Activated gamma-delta T cell treated with Interleukin-2 at 50 U/mL for 16 hours (primary cell): ENCODE measurements at places on chromosomes 5 and 9.

DNA sequence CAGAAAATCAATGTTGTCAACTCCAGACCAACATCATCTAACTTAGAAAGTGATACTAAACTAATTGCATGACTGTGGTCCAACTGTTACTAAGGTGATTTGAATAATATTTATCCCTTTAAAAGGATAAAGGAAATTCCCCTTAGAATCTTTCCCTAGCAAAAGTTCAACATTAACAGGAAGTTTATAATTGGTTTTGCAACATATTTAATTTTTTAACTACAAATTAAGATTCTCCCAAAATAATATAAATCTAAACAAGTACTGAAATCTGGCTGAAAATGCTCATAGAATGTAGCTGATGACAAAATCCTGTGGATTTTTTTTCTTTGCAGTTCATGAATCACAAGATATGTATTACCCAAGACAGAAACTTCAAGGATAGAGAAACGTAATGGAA is 151.4 kb downstream of the LPAR1 start:
- no peak for DNase-seq

DNA sequence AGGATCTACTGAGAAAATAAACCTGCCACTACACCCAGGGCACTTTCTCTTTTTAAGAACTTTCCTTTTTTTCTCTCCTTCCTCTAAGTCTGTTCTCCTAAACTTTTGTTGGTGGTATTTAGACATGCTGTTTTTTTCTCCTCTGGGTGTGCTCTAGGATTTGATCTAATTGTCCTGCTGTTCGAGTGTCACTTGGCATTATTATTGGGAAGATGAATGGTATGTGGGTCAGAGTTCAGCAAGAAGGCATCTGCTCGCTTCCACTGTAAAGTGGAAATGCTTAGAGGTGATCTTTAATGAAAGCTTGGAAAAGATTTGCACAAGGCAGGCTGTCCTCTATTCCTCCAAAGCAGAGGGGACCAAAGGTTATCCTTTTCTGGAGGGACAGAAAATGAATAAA is 1.3 kb upstream of the PLPPR1 start:
- no peak for DNase-seq

DNA sequence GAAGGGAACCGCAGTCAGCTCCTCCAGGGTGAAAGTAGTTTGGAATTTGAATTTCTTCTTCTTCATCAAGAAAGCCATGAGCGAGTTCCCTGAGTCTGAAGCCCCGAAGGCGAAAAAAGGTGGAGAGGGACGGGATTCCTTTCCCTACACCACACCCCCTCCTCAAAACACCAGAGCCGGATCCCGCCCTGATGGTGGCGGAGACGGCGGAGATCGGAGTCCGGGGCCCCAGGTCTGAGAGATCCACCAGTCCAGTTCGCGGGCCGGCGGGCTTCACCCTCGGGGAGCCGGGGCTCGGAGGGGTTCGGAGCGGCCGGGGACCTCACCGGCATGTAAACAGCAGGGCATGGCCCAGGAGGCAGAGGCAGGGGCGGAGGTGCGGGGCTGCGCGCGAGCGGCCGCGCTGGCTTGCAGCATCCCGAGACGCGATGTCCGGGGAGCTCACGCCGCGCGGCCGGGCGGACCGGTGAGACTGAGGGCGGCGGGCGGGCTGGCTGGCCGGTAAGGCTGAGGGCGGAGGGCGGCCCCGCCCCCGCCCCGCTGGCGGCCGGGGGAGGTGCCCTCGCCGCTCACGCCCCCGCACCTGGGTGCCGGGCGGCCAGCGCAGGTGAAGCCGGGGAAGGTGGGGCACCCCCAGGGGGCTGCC is 606 bp downstream of the EEIG1 start:
- DNase-seq, result peak; percentile 51

GRCh38 chr5:149174847-149175234 is 33.5 kb downstream of the ABLIM3 start:
- DNase-seq, result no peak

GRCh38 chr9:17926246-17926645 is 347.4 kb downstream of the SH3GL2 start:
- DNase-seq, result no peak

- DNase-seq, result no peak
Observed at GRCh38 chr5:147152086-147152485, 82.7 kb upstream of the STK32A start.

DNA sequence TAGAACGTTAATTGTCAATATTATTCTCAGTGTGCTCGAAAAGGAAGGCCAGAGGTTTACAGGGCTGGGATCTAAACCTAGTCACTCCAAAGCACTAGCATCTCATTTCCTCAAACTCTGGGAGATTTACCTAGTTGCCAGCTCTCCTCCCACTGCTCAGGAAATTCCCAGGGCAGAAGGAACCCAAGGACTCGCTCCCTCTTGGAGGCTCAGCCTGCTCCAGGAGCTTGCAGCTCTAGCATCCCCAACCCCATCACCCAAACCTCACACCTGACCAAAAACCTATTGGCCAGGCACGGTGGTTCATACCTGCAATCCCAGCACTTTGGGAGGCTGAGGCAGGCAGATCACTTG is 26.0 kb downstream of the SERINC5 start:
- DNase-seq, result no peak

DNA sequence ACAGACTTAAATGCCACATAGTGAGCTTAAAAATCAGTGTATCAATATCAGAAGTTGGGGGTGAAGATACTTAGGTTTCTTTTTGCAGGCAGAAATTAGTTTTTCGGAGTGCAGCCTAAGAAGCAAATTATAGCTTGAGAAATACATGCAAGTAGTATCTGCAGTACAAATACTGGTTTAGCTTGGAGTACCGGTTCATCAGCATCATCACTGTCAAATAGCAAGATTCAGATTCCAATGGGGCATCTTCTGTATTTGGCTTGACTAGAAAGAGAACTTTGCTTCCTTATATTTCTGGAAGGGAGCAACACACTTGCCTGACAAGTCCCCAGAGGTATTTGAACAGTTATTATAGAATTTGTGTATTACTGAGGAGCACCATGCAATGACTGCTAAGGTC is 19.8 kb downstream of the SLC31A1 start:
- no peak for DNase-seq

DNA sequence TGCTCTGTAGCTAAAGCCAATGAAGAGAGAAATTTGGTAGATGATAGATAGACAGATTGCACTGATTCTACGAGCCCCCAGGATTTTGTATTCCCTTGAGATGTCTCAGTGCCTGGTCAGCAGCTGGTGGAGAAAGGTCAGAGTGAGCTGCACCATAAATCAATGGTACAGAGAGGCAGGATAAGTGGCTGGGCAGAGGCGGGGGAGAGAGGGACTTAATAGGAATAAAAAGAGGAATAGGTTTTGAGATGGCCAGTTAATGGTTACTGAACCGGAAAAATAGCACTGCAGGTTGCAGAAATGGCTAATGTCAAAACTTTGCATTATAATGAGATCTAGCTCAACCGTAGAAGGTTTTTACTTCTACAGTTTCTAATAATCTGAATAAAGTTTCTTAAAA is 47.9 kb upstream of the SLC12A2 start:
- no peak for DNase-seq

DNA sequence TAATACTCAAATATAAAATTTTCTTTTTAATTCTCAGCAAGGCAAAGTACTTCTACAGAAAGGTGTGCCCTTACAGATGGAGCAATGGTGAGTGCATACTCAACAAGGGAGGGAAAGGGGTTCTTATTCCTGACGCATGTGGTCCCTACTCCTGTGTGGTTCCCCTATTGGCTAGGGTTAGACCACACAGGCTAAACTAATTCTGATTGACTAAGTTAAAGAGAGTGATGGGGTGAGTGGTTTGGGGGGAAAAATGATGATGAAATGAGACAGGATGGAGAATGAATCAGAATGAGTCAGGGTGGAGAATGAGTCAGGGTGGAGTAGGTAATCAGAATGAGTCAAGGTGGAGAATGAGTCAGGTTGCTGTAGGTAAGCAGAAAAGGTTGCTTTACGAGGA is 22.9 kb upstream of the HMGCS1 start:
- no peak for DNase-seq

GRCh38 chr9:137516144-137516917 is 33.9 kb downstream of the PNPLA7 start:
- DNase-seq, result no peak

DNA sequence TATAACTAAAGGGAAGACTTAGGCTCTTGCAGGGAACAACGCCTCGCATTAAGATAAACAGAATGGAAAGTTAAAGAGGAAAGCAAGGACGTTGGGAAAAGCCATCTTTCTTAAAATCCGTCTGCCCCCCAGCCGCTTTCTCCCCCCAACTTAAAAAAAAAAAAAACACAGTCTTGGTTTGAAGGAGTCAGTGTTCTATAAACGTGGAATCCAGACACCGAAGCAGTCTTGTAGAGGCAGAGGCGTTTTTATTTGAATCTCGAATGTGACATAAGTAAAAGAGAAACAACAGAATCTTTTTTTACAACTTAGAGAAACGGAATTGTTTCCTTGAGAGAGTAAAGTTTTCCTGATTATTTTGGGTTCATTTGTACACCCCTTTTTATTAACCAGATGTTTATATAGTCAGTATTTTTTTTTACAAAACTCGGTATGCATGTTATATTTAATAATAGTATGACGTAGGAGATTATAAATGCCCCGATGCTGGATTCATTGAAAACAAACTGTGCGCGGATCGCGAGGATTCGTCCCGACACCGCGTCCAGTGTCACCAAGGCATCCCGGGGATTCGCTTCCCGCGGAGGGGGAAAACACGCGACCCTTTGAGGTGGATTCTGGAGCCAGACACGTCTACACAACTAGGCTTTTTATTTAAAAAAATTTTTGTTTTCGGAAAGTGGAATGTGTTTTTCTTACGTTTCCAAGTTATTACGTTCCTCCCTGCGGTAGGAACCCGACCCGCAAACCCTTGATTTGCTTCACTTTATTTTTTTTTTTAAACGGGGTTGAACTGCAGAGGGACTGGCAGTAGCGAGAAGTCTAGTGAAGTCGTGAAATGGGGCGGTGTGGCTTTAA is 6.7 kb downstream of the PTCH1 start:
- DNase-seq, result no peak

DNA sequence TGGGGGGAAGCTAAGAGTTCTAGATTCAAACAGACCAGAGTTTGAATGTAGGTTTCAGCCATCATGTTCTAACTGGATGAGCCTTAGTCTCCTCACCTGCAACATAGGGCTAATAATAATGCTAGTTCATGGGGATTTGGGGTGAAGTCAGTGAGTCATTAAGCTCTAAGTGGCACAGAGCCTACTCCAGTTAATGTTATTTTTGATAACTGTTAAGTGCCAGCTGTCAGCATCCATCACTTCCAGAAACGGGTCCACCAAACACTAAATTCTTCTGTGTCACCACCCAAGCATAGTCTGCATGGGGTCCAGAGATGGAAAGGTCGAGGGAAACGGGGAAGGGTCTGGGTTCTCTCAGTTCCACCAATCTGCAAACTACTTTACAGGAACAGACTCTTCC is 1.8 kb upstream of the TSC1 start:
- DNase-seq, result no peak

DNA sequence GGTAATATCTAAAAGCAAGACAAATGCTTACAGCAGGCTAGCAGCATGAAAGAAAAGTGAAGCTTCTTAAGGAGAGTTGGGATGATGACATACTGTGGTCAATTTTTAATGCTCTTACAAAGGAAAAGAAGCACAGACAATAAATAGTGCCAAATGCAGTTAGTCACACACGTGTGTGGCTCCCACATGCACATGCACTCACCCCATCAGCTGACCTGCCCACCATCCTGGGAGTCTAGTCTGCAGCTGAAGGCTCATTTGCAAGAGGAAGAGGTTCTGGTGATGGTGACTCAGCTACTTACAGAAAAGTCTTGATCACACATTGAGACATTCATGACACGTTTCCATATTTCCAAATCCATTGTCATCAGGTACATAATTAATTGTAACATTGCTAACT is 129.3 kb downstream of the MRPL36 start:
- DNase-seq, result no peak

GRCh38 chr9:132825430-132825829 is 52.7 kb downstream of the AK8 start:
- DNase-seq, result no peak

DNA sequence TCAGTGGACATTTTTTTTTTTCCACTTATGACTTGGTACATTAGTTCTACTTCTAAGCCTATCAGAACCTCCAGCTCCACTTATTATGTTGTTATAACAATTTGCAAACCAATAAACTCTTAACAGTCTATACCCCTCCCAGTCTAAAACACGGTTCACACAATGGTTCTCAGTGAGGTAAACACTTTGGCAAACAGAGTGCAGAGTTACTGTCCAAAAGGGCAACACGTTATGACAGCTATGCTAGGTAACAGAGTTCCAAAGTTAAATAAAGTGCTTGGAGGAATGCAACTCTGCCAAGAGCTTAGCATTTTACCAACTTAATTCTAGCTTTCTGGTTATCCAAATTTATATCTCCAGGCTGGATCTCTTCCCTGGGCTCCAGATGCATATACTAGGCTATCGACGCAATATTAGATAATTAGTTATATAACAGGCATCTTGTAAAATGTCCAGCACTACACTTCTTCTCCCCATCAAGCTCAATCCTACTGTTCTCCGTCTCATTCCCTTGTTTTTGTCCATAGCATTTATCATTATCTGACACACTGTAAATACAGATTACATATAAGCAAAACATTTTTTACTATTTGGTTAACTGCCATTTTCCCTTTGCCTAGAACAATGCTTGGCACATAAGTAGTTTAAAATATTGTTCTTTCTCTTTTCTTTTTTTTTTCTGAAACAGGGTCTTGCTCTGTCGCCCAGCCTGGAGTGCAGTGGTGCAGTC is 14.3 kb downstream of the FNBP1 start:
- DNase-seq, result no peak

- no peak for DNase-seq
Observed at GRCh38 chr5:151081431-151082281, 822 bp upstream of the TNIP1 start.

DNA sequence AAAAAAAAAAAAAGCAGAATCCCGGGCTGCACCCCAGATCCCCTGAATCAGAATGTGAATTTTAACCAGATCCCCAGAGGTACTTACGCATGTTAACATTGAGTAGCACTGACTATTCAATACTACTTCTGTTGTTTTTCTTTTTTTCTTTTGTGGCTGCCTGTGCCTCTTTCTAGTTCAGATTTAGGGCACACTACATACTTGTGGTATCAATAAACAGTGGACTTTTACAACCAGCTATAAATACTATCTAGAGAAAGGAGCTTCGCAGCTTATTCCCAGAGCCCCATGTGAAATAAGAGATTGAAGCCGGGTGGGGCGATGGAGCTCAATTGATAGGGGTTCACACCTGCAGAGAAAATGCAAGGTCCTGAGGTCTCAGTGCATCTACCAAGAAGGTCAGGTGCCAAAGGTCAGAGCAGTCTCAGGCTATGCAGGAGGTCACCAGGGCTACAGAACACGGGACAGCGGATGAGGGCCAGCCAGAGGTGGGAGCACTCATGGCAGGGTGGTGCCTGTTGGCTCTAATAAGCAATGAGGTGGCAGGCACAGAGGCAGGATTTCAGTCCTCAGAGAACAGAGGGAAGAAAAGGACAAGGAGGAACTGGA is 22.3 kb downstream of the WWC1 start:
- DNase-seq, result no peak

GRCh38 chr5:52560366-52560765 is 227.3 kb upstream of the ITGA1 start:
- no peak for DNase-seq

- DNase-seq, result no peak
Observed at GRCh38 chr9:84583866-84584265, 85.7 kb upstream of the NTRK2 start.
